ENCODE measurements at places on chromosomes 3 and 15.

GRCh38 chr15:83733691-83734090 lies 79.8 kb downstream of the ADAMTSL3 start:
- no peak for DNase-seq

- DNase-seq, result no peak
Measured at GRCh38 chr15:51401051-51401780, 59.8 kb downstream of the GLDN start.

GRCh38 chr3:140448001-140448400 lies 229.9 kb upstream of the TRIM42 start:
- no peak for DNase-seq

GRCh38 chr15:96448923-96449322 lies 118.4 kb downstream of the NR2F2 start:
- no peak for DNase-seq

DNA sequence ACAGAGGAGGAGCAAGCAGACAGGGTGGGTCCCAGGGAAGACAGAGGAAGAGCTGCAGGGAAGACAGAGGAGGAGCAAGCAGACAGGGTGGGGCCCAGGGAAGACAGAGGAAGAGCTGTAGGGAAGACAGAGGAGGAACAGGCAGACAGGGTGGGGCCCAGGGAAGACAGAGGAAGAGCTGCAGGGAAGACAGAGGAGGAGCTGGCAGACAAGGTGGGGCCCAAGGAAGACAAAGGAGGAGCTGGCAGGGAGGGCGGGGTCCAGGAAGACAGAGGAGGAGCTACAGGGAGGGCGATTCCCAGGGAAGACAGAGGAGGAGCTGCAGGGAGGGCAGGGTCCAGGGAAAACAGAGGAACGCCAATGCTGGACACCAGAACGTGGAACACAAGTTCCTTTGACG lies 66.5 kb downstream of the PLXNA1 start:
- no peak for DNase-seq

- peak; percentile 9 for DNase-seq
Measured at GRCh38 chr3:89521328-89521727, 413.9 kb downstream of the EPHA3 start.

- DNase-seq, result peak; percentile 57
Measured at GRCh38 chr3:156978481-156978961, 152.4 kb downstream of the LEKR1 start.

DNA sequence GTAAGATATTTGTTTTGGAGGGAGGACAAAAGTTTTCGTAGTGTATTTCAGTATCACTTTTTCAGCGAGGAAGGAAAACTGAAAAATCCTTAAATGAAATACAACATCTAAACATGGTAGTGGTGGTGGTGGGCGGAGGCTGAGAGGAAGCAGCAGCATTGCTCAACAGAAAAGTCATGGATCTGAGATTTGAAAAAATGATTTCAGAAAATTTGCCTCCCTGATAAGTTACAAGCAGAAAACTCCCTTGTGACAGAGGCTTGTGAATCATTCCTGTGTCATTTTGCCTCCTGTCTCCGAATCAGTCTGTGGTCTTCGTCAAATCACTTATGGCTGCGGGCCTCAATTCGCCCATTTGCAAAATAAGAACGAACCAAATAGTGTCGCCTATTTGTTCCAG lies 965 bp upstream of the CRBN start:
- no peak for DNase-seq

GRCh38 chr15:61079529-61079928 lies 149.6 kb downstream of the RORA start:
- DNase-seq, result no peak

DNA sequence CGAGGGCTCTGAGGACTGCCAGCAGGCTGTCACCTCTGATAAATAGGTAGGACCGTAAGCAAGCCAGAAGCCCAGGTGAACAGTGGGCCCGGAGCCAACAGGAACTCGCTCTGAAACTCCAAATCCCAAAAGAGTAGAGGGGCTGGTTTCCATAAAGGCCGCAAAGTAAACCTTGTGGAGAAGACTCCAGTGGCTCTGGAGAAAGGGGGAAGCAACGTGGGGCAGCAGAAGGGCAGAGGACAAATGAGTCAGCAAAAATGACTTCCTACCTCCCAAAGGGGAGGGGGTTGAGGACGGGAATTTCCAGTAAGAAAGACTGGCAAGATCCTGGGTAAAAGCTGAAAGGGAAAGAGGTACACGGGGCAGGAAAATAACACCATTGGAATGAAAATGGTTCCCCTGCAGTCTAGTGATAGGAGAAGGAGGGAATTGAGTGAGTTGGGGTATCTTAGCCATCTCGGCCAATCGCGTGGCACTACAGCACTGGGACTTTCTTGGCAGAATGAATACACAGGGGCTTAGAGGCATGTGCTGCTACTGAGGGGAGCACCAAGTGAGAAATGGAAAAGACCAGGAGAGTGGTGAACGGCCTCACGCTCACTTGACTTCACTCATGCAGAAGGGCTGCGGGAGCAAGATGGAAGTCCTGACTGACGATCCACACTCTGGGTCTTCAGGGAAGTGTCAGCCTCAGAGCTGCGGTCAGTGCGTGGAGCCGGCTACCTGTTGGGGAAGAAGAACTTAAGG lies 33.2 kb downstream of the BMF start:
- no peak for DNase-seq

DNA sequence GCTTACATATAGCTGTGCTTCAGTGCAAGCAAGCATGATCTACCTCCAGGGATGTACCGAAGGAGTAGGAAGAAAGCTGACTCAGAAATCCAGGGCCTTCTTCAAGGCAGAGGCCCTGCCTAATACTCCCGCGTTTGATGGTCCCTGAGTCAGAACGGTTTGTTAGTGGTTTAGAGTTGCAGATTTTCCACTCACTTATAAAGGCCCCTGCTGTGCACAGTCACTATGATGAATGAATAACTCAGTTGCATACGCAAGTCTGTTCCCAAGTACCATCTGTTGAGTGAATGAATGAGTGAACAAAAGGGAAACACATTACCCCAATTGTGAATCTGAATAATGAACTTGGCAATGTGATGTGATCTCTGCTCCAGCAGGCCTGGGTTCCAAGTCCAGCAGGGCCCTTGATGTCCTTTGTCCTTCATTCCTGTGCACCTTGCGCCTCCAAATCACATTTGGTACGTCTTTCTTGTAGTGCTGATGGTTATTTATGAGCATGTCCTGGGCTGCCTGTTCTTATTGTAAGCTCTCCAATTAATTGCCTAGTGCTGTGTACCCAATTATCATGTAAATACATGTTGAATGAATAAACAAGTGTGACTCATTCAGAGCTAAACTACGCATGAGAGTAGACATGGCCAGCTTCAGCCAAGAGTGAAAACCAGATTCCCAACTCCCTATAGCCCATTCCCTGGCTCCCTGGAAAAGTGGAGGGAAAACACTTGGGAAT lies 85.3 kb upstream of the LIMD1 start:
- DNase-seq, result peak; percentile 94

GRCh38 chr15:58584789-58585461 lies 153.1 kb downstream of the LIPC start:
- DNase-seq, result peak; percentile 11

GRCh38 chr3:57370341-57370740 lies 77.9 kb upstream of the ASB14 start:
- DNase-seq, result no peak

- DNase-seq, result no peak
Measured at GRCh38 chr15:26261966-26262365, 398.8 kb upstream of the ATP10A start.

- peak; percentile 36 for DNase-seq
Measured at GRCh38 chr3:134078169-134078831, 48.6 kb upstream of the SLCO2A1 start.

- DNase-seq, result peak; percentile 41
Measured at GRCh38 chr3:5122741-5123706, 932 bp downstream of the ARL8B start.

- DNase-seq, result no peak
Measured at GRCh38 chr3:126567696-126568438, 9.1 kb upstream of the C3orf22 start.

- no peak for DNase-seq
Measured at GRCh38 chr15:52217186-52217585, 26.0 kb upstream of the GNB5 start.

DNA sequence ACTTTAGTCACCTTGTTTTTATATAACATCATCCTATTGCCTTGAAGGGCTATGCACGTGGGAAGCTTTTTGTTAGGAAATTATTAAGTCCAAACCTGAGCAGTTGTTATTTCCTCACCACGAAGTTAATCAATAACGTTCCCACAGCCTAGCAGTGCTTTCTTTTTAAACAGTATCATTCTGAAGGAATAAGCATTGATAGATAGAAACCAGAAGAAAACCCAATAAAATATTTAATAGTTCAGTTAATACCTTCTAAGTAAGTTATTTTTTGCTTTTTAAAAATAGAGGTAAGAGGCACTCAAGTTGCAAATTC lies 149.3 kb downstream of the KCNMB2 start:
- DNase-seq, result no peak

DNA sequence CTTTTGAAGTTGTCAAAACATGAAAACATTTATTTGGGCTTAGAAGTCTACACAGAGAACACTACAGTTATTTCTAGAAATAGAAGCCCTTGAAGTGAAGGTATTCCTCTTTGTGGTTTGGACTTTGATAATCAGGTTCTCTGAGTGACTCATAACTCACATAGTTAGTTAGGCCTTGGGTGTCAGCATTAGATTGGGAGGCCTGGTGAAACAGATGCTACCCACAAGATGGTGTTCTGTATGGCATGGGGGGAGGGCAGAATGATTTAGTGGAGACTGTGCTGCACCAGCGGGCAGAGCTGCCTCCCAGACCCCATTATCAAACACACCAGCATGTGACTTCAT lies 108.9 kb upstream of the ETV5 start:
- no peak for DNase-seq

Measured in foreskin fibroblast (primary cell).